Posterior vena cava (tissue), 2 donors: ENCODE measurements at places on chromosomes 2 and 18. TPM values are rescaled to one million over a fixed set of nuclear protein-coding genes. Genes with fewer than 3 reads are reported as not detected.

DNA sequence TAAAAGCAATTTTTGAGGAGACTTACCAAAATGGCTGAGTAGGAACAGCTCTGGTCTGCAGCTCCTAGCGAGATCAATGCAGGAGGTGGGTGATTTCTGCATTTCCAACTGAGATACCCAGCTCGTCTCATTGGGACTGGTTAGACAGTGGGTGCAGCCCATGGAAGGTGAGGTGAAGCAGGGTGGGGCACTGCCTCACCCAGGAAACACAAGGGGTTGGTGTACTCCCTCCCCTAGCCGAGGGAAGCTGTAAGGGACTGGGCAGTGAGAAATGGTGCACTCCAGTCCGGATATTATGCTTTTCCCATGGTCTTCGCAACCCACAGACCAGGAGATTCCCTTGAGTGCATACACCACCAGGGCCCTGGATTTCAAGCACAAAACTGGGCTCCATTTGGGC, 419.0 kb downstream of the NUP35 start:
- no peak for DNase-seq

DNA sequence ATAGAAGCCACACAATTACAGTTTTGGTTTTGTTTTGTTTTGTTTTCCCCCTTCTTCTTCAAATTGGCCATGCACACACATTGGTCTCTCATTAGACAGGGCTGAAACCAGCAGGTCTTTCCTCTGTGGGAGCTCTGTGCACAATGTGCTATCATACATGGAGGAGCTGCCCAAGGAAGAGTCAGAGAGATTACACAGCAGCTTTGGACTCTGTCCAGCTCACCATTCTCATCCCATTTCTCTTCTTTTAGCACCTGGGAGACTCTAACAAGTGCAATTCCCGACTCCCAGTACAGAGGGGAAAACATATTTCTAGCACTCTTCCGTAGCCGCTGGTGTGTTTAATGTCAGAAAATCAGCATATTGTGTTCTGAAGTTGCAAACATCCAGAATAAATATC, 29.4 kb downstream of the POU3F3 start:
- no peak for DNase-seq

DNA sequence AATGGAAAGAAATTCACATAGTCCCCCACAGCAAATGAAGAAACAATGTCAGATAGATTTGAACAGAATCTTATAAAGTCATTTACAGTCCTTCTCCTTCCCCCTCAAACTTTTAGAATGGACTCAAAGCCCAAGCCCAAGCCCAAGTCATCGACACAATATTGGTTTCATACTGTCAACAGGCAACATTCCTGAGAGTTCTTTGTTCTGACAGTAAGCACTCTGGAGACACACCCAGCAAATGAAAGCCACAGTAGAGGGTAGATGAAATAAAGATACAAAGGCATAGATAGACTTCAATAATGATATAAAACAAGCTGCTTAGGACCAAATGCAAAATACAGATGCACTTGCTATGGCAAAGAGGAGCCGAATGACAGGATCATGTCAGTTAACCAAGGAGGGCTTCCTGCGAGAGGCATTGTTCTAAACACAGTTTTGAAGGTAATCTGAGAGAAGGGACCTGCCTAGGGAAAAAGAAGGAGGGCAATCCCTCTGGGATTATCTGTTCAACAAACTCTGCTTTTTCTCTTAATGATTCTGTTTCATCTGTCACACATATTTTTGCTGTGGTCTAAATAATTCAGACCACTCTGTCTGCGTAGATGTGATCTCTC, 97.1 kb upstream of the MAP4K3 start:
- no peak for DNase-seq

The DYSF gene
- 42.1 TPM for total RNA-seq

DNA sequence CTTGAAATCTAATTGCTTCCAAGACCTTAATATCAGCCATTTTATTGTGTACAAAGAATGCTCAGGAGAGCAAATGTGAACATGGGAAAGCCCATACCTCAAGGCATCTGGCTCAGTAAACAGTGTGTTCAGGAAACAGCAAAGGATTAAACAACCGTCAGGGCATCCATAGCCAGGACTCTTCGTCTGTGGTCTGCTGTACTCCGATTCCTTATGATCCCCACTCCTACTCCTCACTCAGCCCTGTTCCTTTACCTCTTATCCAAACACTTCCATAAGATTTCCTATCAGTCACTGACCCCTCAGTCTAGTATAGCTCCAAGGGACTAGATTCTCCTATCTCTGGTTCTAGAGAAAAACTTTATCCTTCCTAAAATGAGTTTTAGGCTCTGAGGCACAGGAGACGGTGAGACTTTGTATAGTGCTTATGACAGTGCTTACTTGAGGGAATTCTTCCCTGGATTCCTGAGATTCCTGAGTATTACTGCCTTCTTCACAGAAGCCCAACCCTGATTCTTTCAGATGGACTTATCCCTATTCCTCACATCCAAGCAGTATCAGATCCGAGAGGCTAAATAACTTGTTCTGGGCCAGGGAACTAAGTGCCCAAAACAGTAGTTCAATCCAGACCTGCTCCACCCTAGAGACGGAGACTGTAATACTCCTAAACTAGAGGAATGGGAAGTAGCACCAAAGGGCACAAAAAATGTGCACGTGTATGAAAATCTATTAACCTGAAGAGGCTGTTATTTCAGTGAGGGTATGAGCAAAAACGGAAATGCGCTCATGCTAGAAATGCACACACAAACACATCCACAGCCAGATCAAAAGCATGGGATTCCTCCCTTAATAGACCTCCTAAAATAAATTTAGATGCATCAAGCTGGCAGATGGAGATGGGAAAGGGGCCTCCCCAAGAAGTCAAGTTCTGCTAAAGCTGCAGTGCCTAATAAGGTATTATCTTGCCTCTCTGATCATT, 42.1 kb upstream of the SIGLEC15 start:
- no peak for DNase-seq

The SH2D6 gene
- not detected for total RNA-seq

The KIF5C gene
- 0.95 TPM for total RNA-seq

- no peak for DNase-seq
These were observed 1.4 kb upstream of the PLCL1 start for GRCh38 chr2:197803033-197803444.

DNA sequence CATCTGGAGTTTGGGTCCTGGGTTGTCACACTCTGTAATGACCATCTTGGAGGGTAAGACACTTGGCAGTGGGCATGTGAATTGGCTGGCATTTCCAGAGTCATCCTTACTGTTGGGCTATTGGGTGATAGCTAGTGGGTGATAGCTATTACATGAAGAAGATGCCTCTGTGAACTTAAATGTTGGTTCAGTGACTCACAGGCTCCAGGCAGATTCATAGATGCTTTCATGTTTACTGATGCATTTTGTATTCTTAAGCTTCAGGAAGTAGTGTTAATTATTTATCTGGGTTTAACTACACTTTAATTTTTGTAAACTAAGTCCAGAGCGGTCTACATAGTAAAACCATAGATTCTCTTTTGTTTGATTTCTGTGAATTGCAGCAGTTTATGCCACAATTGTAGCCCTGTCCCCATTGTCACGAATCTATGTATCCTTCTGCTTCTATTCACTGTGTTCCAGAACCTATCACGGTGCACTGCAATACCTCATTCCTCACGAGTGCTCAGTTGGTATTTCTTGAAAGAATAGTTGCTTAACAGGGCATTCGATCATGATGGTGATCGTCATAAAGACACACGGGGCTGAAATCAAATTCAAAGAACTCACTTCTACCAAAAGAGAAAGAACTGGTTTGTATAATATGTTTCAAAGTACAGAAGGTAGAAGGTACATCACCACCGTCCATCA, 79.7 kb downstream of the GBX2 start:
- DNase-seq, result no peak

The TEX44 gene
- total RNA-seq, result not detected

DNA sequence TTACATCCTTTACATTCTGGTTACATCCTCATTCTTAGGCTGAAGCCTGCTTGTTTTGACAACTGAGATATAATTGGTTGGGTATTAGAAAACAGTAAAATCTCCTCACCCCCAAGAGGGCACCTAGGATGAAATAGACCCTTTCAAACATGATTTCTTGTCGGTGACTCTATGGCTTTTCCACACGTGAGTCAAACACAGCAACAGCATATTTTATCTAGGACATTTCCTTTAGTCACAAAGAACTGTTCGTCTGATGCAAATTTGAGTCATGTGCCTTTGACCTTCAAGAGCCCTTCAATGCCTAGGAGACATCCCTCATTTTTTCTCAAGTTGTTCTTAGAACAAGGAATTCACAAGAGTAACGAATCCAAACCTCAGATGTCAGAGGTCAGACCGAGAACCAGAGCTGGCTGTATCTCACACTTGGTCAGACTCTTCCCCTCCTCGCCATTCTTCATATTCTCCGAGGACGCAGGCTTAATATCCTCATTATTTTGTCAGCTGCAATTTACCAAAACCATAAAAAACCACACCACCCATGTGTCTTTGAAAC, 60.5 kb upstream of the ALKAL2 start:
- no peak for DNase-seq
